ENCODE measurements at places on chromosomes 5 and 9. TPM values are rescaled to one million over a fixed set of nuclear protein-coding genes. Genes with fewer than 3 reads are reported as not detected.
A peak's percentile ranks its signal among the peaks of the same experiment; 100 is the strongest.

Gene PRRX2
- 0.68 TPM for total RNA-seq

Gene DDX4
- total RNA-seq, result not detected

Gene LMAN2
- total RNA-seq, result 73.0 TPM

- H3K4me1 ChIP-seq, result peaks cover 10% of the 10 kb centered on the region
- DNase-seq, result no peak
- no peak overlapping the region for H3K4me3 ChIP-seq
- H3K36me3 ChIP-seq, result peaks cover 3% of the 10 kb centered on the region
- H3K27me3 ChIP-seq, result no peaks in the 10 kb centered on the region
Observed at GRCh38 chr5:176653401-176654385, 6.4 kb downstream of the TSPAN17 start.

GRCh38 chr5:84383816-84384603 lies 670 bp downstream of the EDIL3 start:
- H3K27me3 ChIP-seq, result peaks cover 62% of the 10 kb centered on the region
- H3K4me3 ChIP-seq, result peak overlapping the region; percentile 96
- peaks cover 31% of the 10 kb centered on the region for H3K4me1 ChIP-seq
- peak overlapping the region; percentile 91 for H3K27ac ChIP-seq
- H3K36me3 ChIP-seq, result no peaks in the 10 kb centered on the region

- no peak overlapping the region for H3K4me3 ChIP-seq
- no peak overlapping the region for H3K27ac ChIP-seq
- H3K4me1 ChIP-seq, result peaks cover 10% of the 10 kb centered on the region
- peak; percentile 32 for DNase-seq
Observed at GRCh38 chr5:1840741-1841521, 39.7 kb downstream of the NDUFS6 start.

Gene CER1
- total RNA-seq, result 0.32 TPM

DNA sequence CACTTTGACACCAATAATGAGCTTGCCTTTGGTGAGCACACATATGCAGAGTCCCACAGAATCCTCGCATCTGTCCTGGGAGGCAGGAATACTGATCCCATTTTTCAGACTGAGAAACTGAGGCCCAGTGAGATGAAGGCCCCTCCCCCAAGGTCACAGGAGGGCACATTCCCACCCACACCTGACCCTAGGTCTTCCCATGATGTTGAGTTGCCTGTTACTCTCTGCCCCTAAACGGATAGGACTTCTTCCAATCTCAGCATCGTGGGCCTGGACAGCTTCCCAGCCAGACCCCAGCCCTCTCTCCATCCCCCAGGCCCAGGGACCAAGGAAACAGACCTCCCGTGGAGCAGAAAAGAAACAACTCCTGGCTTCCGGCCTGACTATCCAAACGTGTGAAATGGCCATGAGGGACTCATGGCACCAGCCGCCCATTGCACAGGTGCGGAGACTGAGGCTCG lies 877 bp downstream of the SH3GLB2 start:
- no peak overlapping the region for H3K27ac ChIP-seq
- peaks cover 38% of the 10 kb centered on the region for H3K4me1 ChIP-seq
- no peak for DNase-seq
- no peaks in the 10 kb centered on the region for H3K27me3 ChIP-seq

Gene TTC39B
- 3.7 TPM for total RNA-seq

DNA sequence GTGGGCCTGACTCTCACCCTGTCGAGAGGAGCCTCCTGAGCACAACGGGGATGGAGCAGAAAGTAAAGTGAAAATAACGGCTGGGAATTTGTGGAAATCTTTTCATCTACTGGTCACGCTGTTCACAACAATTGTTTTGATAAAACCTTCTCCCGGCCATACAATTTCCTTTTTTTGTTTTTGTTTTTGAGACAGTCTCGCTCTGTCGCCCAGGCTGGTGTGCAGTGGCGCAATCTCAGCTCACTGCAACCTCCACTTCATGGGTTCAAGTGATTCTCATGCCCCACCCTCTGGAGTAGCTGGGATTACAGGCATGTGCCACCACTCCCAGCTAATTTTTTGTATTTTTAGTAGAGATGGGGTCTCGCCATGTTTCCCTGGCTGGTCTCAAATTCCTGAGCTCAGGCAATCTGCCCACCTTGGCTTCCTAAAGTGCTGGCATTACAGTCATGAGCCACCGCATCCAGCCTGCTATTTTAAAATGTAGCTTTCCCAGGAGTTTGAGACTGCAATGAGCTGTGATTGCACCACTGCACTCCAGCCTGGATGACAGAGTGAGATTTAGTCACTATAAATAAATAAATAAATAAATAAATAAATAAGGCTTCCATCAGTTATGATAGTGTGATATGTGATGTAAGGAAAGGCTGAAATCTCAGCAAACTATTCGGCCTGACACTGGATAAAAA lies 73.5 kb upstream of the PTGER4 start:
- no peak for DNase-seq
- H3K27me3 ChIP-seq, result no peaks in the 10 kb centered on the region
- H3K27ac ChIP-seq, result no peak overlapping the region
- H3K4me3 ChIP-seq, result no peak overlapping the region

Gene SURF6
- total RNA-seq, result 23.9 TPM

- H3K27me3 ChIP-seq, result no peaks in the 10 kb centered on the region
- DNase-seq, result no peak
- no peak overlapping the region for H3K27ac ChIP-seq
- H3K4me1 ChIP-seq, result peaks cover 20% of the 10 kb centered on the region
- peaks cover 3% of the 10 kb centered on the region for H3K36me3 ChIP-seq
Observed at GRCh38 chr5:65184780-65185179, 296.9 kb downstream of the ADAMTS6 start.

Gene STARD4
- 62.5 TPM for total RNA-seq

Gene BSPRY
- not detected for total RNA-seq

Gene SCGB3A1
- total RNA-seq, result not detected

Gene SKP2
- total RNA-seq, result 147 TPM

DNA sequence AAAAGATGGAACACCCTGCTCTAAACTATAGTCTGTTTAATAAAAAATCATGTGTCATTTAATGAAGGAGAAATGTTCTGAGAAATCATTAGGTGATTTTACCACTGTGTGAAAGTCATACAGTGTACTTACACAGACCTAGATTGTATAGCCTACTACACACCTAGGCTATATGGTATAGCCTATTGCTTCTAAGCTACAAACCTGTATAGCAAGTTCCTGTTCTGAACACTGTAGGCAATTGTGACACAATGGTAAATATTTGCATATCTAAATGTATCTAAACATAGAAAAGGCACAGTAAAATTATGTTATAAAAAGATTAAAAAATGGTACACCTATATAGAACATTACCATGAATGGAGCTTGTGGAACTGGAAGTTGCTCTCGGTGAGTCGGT lies 40.6 kb downstream of the EFNA5 start:
- no peak for DNase-seq
- no peak overlapping the region for H3K4me3 ChIP-seq
- H3K36me3 ChIP-seq, result peaks cover 3% of the 10 kb centered on the region

Gene LURAP1L
- 0.27 TPM for total RNA-seq

- DNase-seq, result no peak
- H3K27me3 ChIP-seq, result no peaks in the 10 kb centered on the region
- H3K27ac ChIP-seq, result no peak overlapping the region
Observed at GRCh38 chr5:37603072-37603471, 224.0 kb downstream of the WDR70 start.

Gene ZNF622
- 24.0 TPM for total RNA-seq

Gene UBE2R2
- 88.0 TPM for total RNA-seq

DNA sequence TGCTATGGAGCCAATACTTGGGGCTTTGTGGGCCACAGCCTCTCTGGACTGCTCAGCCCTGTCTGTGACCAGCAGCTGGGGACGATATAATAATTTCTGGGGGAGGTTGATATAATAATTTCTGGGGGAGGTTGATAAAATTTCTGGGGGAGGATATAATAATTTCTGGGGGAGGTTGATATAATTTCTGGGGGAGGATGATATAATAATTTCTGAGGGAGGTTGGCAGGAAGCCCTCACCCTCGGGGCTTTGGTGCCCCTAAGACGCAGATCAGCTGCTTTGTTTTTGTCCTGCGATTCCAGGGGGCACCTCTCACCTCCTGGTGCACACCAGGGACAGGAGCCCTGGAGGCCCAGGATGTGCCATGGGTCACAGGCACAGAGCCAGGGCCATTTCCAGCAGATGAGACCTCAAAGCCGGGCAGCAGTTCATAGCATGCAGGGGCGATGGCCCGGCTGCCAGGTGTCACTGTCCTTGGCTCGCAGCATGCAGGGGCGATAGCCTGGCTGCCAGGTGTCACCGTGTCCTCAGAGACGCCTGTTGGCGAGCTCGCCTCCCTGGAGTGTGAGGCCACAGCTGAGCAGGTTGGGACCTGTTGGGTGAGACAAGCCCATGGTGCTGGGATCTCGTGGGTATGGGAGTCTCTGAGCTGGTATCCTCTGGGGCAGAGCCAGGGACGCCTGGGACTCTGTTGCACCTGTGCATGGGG lies 3.8 kb upstream of the TOR4A start:
- peaks cover 2% of the 10 kb centered on the region for H3K36me3 ChIP-seq
- peaks cover 9% of the 10 kb centered on the region for H3K4me1 ChIP-seq
- no peak overlapping the region for H3K27ac ChIP-seq
- H3K4me3 ChIP-seq, result no peak overlapping the region

Gene GRIA1
- 1.2 TPM for total RNA-seq

GRCh38 chr5:138077064-138077696 lies 6.7 kb upstream of the WNT8A start:
- no peaks in the 10 kb centered on the region for H3K27me3 ChIP-seq
- peak; percentile 68 for DNase-seq
- H3K4me3 ChIP-seq, result no peak overlapping the region
- peak overlapping the region; percentile 29 for H3K27ac ChIP-seq

DNA sequence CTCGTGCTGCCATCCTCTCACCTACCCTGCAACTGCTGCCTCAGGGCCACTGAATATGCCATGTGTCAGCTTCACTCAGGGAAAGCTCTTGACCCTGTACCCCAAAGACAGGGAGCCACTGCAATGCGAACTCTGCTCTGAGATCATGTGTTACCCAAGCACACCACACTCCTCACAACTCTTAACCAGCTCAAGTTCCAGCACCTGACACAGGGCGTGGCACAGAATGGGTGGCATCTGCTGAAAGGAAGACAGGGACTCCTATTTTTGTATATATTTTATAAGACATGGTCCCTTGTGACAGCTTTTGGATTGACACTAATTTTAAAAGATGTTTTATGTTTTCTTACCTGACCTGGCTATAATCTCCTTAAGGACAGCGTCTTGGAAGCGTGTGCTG lies 10.7 kb downstream of the PHYKPL start:
- peak overlapping the region; percentile 21 for H3K4me3 ChIP-seq
- H3K27ac ChIP-seq, result no peak overlapping the region
- peaks cover 15% of the 10 kb centered on the region for H3K4me1 ChIP-seq
- no peak for DNase-seq
- peaks cover 5% of the 10 kb centered on the region for H3K27me3 ChIP-seq
- peaks cover 23% of the 10 kb centered on the region for H3K36me3 ChIP-seq

GRCh38 chr5:121273833-121274433 lies 577.7 kb upstream of the FTMT start:
- H3K27ac ChIP-seq, result peak overlapping the region; percentile 22
- H3K4me3 ChIP-seq, result no peak overlapping the region
- DNase-seq, result no peak
- H3K4me1 ChIP-seq, result peaks cover 5% of the 10 kb centered on the region
- no peaks in the 10 kb centered on the region for H3K36me3 ChIP-seq
- H3K27me3 ChIP-seq, result no peaks in the 10 kb centered on the region

DNA sequence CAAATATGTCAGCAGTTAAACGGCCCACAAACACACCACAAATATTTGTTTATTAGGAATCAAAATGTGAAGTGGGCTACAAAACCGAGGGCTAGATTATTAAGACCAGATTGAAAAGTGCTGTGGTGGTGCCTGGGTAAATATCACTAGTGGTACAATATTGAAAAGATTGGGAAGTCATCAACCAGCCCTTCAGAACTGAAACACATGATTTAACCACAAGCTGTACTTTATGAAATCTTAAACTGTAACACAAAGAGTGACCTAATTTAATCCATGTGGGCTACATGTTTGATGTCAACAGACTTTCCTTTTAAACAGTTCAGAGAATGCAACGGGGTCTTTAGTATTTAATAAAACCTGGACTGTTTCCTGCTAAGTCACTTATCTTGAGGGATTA lies 182.3 kb downstream of the SPATA31D1 start:
- no peak for DNase-seq
- no peak overlapping the region for H3K4me3 ChIP-seq
- no peaks in the 10 kb centered on the region for H3K36me3 ChIP-seq
- H3K27me3 ChIP-seq, result no peaks in the 10 kb centered on the region
- no peak overlapping the region for H3K27ac ChIP-seq

Gene TMC1
- 0.33 TPM for total RNA-seq

- DNase-seq, result no peak
- H3K27me3 ChIP-seq, result no peaks in the 10 kb centered on the region
- no peaks in the 10 kb centered on the region for H3K36me3 ChIP-seq
- H3K27ac ChIP-seq, result no peak overlapping the region
- H3K4me1 ChIP-seq, result no peaks in the 10 kb centered on the region
Observed at GRCh38 chr5:148981353-148981752, 81.5 kb downstream of the SH3TC2 start.

- no peak overlapping the region for H3K4me3 ChIP-seq
- DNase-seq, result no peak
- peak overlapping the region; percentile 62 for H3K27ac ChIP-seq
- H3K4me1 ChIP-seq, result peaks cover 29% of the 10 kb centered on the region
- H3K36me3 ChIP-seq, result no peaks in the 10 kb centered on the region
- H3K27me3 ChIP-seq, result no peaks in the 10 kb centered on the region
Observed at GRCh38 chr5:1554410-1554967, 30.7 kb upstream of the LPCAT1 start.

GRCh38 chr5:67416133-67416937 lies 219.7 kb upstream of the CD180 start:
- no peaks in the 10 kb centered on the region for H3K27me3 ChIP-seq
- H3K27ac ChIP-seq, result peak overlapping the region; percentile 44
- H3K36me3 ChIP-seq, result no peaks in the 10 kb centered on the region
- peaks cover 38% of the 10 kb centered on the region for H3K4me1 ChIP-seq
- peak; percentile 18 for DNase-seq

DNA sequence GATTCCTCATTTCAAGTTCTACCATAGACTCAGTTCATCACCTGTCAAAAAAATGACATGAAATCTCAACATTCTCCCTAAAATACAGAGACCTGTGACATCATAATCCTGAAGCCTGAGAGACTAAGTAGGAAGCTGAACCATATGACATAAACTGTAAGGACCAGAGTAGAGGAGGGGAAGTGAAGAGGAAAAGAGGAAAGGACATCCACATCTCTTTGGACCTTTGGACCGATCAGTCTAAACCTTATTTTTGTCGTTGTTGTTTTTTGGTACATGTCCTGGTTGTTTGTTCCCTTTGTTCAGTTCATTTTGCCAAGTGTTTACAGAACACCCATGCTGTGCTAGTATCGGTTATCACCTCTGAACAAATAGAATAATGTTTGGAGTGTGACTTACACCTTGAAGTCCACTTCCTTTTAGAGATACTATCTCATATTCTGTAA lies 41.9 kb downstream of the LURAP1L start:
- DNase-seq, result no peak
- no peak overlapping the region for H3K27ac ChIP-seq
- peaks cover 15% of the 10 kb centered on the region for H3K4me1 ChIP-seq
- H3K27me3 ChIP-seq, result no peaks in the 10 kb centered on the region

Data from neural crest cell (in vitro differentiated cells).